ENCODE measurements at places on chromosomes 11 and 22.

DNA sequence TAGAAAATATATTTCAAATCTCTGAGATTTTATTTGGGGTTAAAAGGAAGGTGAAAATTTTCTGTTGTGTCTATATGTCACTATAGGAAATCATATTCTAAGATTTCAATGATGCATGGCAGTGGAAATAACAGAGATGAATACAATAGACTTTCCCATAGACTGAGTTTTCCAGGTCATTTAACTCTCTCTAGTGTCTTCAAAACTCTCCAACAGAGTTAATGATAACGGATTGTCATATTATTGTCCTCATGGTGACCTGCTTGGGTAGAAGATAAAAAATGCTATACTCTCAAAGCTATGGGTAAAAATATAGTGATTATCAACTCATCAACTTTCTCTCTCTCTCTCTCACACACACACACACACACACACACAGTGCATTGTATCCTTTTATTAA lies 312.9 kb downstream of the CNTN5 start:
- no peak for DNase-seq

DNA sequence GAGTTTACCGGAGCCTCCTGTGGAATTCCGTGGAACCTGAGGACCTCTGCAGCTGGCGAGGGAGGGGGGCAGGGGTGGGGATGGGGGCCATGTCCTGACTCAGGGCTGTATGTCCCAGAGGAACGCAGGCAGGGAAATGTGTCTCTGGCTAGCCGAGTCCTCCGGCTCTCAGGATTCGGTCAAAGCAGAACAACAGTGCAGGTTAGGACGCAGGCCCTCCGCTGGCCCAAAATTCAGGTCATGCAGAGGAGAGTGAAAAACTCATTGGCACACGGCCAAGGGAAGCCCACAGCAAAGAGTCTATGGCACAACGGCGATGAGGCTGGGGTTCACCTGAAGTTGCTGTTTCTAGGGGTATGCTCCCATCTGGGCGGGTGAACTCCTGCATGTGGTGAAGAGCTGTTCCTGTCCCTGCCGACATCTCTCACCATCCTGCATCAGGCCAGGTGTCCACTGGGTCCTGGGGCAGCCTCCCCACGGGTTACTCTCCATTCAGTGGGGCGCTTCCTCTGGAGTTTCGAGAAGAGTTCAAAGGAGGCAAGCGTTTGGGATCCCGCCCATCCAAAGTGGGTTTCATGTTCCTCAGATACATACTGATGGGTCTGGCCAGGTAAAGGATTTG lies 1055.3 kb downstream of the BRD1 start:
- DNase-seq: no peak

GRCh38 chr22:48045369-48045768 lies 1282.9 kb downstream of the TBC1D22A start:
- no peak for DNase-seq

GRCh38 chr11:12051287-12051662 lies 42.8 kb upstream of the DKK3 start:
- DNase-seq: no peak

- no peak for DNase-seq
Observed at GRCh38 chr11:114438303-114438702, 964 bp upstream of the REXO2 start.
